AG08395 (cell line): ENCODE measurements at places on chromosomes 6 and 20.
A peak's percentile ranks its signal among the peaks of the same experiment; 100 is the strongest.

- DNase-seq = no peak
Observed at GRCh38 chr6:128641703-128642102, 121.3 kb upstream of the PTPRK start.

DNA sequence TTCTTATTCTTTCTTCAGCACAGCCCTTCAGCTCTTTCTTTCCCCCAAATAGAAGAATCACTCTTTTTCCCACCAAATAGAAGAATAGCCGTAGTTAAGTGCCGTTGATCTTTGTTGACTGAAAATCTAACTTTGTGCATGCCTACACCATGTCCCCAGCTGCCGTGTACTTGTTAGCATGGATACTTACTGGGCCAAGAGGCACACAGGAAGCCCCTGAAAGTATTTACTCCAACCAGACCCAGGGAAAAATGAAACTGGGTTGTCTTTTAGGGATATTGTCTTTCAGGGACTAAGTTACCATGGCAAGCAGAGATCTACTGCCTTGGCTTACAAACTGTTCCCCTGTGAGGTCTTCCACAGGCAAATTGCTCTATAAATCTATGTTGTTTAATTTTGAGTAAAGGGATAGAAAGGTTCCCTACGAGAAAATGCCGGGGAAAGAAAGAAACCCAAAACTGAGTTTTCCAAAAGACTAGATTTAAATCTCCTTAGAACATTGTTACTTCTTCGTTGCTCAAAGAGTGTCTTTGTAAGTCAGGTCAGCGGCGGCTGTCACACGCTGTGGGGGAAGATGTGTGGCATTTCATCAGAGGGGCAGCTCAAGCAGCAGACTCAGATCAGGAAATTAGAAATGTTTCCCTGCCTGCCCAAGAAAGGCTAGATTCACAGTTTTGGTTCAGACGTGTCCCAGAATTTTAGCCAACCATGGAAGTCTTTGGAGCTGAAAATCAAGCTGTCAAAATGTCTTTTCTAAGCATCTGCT, 188.2 kb upstream of the PRND start:
- DNase-seq = no peak

DNA sequence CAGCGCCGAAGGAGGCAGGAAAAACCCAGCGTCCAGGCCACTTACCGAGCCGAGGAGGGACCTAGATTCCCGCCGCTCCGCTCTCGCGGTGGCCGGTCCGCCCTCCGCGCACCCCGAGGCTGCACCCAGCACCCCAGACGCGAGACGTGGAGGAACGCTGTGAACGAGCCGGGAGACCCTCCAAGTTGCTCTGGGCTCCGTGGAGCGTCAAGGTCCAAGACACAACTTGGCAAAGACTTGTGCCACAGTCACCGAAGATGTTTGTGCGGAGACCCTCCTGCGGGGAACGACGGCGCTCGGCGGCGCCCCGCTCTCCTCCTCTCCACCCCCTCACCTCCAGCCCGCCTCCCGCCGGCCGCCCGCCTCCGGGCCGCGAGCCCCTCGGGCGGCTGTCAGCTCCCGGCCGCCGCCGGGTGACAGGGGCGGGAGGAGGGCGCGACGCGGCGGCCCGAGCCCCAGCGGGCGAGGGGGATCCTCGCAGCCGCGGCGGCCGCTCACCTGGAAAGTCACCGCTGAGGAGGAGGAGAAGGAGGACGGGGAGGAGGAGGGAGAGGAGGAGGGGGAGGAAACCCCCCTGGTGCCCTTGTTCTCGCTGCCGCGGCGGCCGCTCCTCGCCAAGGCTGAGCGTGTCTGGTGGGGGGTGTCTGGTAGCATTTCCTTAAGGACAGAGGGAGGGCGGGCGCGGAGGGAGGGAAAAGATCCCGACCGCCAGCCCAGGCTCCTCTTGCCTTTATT, 637 bp upstream of the HIVEP2 start:
- peak; percentile 29 for DNase-seq

DNA sequence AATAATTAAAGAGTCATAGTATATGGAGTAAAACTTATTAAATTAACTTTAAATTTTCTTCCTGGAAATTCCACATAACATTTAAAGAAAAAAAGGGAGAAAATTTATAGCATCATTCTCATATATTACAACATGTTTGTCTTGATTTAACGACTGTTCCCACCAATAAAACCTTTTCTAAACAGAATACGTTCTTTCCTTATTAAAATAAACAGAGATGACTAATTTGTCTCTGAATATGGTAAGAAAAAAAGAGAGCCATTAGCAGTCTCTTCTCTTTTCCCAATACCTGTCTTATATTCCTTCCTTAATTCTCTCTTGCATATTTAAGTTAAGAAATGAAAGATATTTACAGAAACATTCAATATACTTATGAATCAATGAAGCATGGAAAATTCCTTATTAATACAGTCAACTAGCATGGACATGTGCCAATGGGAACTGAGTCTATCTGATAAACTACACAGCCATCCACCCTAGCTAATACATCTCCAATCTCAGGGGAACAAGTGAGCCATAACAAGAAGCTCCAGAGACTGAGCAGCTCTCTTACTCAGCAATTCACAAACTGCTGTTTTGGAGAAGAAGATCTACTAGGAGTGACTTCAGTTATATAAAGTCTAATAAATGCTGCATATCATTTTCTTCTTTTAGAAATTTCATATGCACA, 347.1 kb upstream of the MANEA start:
- no peak for DNase-seq

- DNase-seq = no peak
Observed at GRCh38 chr6:77089776-77090175, 373.5 kb downstream of the HTR1B start.

DNA sequence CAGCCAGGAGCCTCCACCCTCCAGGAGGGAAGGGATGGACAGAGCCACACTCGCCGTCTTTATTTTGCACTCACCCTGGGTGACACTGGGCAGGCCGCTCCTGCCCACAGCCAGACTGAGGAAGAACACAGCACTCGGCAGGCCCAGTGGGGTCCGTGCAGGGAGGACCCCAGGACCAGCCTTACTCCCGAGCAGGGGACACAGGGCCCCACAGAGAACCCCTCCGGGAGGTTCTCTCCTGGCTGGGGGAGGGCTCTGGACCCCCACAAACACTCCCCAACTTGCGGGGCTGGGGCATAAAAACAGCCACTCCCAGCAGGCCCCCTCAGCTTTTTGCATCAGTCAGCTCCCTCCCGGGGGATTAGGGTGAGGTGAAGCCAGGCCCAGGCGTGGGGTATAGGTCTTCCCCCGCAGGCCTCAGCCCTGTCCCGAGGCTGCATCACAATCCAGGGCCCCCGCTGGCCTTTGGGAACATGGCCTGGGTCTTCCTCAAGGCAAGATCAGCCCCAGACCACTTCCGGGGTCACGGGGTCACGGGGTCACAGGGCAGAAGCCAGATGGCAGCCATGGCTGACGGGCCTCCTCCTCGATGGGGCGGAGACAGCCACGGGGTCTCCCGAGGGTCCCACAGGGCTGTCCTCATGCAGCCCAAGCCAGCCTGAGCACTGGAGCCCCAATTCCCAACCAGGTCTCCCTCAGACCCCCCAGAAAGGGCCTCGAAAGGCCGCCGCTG, 3.2 kb downstream of the TNFRSF6B start:
- no peak for DNase-seq

DNA sequence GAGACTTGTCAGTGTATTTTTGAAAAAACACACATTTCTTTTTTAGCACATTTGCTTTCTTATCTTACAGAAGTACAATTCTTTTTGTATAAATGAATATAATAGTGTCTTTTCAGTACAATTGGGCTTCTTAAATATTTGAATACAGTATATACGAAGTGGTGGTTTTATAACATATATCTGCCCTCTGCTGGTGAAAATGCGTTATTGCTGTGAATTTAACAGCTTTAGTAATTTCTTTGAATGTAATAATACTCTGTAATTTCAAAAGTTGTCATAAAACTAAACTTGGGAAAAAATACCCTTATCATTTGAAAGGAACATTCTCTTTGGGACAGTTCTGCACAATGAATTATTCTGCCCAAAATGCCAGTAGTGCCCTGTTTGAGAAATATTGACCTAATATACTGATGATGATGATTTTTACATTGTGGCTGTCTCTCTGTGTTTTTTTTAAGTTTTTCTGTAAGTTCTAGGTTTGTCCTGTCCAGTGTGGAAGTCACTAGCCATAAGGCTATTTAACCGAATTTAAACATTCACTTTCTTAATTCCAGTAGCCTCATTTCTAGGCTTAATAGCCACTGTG, 19.0 kb downstream of the SMAP1 start:
- DNase-seq = peak; percentile 25

DNA sequence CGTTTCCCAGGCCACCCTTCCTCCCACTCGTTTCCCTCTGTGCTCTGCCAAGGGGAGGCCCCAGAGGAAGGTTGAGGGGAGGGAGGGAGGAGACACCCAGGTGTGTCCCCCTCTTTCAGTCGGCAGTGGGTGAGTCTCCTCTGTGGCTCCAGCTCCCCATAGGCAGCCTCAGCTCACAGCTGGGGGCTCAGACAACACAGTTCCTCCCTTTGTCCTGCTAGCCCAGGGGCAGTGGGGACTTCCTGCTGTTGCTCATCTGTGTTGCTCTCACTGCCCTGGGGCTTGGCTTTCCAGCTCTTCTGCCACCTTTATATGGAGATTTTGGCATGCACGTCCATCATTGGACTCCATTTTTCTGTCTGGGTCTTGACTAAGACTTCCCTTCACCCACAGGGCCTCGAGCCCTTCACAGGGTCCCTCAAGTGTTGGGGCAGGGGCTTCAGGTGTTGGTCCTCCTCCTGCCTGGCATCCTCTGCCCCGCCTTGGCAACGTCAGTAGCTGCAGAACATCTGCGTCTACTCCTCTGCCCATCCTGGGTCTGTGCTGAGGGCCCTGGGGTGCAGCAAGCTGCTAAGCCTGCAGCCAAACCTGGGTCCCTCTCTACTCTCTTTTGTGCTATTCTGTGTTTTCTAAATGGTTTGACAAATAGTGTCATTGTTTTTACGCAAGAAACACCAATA, 190.6 kb upstream of the PMEPA1 start:
- DNase-seq = no peak

GRCh38 chr20:483815-484644, 21.7 kb upstream of the TBC1D20 start:
- DNase-seq = no peak

DNA sequence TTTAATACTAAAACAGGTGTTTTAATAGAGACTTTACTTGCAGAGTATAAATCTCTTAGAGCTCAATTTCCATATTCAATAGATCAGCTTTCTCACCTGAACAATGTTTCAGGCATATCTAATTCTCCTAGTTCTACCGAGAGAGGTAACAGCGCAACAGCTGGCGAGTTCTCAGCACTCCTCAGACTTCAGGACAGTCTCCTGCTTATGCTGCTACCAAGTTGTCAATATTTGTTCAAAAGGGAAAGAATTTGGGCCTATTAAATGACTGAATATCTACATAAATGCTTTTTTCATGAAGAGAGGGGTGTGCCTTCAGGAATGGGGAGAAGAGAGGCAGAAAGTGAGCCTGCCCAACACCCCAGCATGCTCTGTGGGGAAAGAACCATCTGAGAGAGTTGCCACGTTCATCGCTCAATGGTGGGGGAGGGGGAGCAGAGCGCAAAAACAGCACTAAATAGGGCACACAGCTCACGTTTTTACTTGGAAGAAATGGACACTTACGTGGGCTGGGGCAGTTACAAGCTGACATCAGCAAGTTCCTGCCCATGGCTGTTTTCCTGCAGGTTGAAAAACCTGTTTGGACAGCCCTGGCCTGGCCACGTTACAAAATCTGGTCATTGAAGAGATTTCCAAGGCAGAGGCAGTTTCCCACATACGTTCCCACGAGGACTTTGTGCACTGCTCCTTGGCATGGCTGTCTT, 38.0 kb downstream of the EZR start:
- DNase-seq = no peak

- DNase-seq = no peak
Observed at GRCh38 chr20:31785089-31785488, 34.1 kb upstream of the MYLK2 start.

DNA sequence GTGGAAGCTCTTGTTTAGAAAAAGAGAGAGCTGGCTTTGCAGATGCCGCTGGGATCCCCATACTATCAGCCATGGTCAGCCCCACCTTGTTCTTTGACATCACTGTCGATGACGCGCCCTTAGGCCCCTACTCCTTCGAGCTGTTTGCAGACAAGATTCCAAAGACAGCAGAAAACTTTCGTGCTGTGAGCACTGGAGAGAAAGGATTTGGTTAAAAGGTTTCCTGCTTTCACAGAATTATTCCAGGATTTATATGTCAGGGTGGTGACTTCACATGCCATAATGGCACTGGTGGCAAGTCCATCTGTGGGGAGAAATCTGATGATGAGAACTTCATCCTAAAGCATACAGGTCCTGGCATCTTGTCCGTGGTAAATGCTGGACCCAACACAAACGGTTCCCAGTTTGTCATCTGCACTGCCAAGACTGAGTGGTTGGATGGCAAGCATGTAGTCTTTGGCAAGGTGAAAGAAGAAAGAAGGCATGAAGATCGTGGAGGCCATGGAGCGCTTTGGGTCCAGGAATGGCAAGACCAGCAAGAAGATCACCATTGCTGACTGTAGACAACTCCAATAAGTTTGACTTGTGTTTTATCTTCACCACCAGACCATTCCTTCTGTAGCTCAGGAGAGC, 2.4 kb upstream of the BLCAP start:
- DNase-seq = no peak

- DNase-seq = no peak
Observed at GRCh38 chr6:140175486-140175885, 801.0 kb upstream of the CITED2 start.

DNA sequence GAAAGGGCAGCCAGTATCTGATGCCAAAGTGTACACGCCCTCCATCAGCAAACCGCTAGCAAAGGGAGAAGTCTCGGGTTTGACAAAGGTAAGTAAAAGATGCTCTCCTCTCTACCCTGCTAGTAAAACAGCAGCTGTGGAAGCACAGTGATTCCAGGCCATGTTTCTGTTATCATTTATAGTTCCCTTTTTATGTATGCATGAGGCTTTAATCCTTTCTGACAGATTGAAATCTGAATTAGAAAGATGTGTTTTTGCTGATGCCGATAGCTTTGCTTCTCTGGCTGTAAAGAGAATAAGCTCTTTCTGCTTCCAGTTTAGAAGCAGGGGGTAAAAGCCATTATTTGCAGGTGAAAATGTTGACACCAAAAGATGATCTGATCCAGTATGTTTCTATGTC, 392.4 kb upstream of the SOX4 start:
- no peak for DNase-seq

DNA sequence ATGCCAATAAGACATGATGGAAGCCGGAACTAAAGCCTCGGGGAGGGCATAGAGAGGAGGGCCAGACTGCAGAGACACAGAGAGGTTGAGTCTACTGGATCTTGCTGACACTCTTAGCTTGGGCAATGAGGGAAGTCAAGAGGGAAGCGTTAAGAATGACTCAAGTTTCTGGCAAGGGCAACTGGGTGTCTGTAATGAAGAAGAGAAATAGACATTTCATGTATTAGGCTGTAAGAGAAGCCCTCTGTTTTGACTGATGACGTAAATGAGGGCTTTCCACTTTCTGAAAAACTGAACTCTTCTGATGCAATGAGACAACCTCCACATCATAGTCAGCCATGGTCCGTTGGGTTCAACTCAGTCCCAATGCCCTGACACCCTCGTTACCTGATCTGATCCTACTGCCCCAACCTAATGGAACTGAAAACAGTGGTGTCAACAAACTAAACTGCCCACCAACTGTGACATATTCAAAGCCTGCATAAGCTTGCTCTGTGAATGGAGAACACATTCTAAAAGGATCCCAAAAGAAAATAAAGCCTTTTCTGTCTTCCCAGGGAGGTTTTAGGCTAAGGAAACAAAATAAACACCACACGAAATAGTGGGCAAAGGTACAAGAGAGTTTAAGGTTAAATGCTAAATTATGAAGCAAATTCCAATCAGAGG, 45.8 kb upstream of the PNRC1 start:
- DNase-seq = peak; percentile 55
